Chondrocyte (in vitro differentiated cells): ENCODE measurements at places on chromosomes 3 and 15. TPM values are rescaled to one million over a fixed set of nuclear protein-coding genes. Genes with fewer than 3 reads are reported as not detected.

Gene HAPLN3
- 29.9 to 78.2 TPM (median 73.7 TPM) in 3 replicates for total RNA-seq

Gene SAMMSON
- 0.39 TPM in 1 of 3 replicates, not detected in the others for total RNA-seq

Gene PIF1
- 1.8 to 6.1 TPM (median 5.9 TPM) in 3 replicates for total RNA-seq

DNA sequence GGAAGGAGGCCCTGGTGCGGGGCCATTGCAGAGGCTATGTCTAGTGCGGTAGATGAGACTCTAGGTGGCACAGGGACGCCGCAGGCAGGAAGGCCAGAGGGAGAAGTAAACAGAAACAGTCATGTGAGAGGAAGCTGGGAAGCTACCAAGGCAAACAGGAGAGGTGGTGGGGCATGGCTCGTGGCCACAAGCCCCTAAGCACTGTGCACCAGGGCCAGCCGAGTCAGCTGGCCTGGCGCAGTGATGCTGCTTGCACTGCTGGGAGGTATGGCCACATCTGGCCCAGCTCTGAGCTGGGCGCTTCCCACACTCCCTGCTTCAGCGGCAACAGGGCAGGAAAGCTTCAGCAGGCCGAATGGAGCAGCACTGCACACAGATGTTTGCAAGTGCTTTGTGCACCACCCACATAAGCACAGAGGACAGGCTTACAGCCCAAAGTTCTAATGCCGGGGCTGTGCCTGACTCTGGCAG, 76.6 kb downstream of the SRGAP3 start:
- H3K27me3 ChIP-seq: peaks cover 1% of the 10 kb centered on the region
- H3K27ac ChIP-seq: no peak overlapping the region
- H3K4me1 ChIP-seq: peaks cover 35% of the 10 kb centered on the region
